ENCODE measurements at places on chromosomes 12 and 14.

- DNase-seq = no peak
Measured at GRCh38 chr12:40566271-40566670, 126.0 kb upstream of the CNTN1 start.

- peak; percentile 24 for DNase-seq
Measured at GRCh38 chr12:94500831-94501567, 41.3 kb upstream of the CEP83 start.

DNA sequence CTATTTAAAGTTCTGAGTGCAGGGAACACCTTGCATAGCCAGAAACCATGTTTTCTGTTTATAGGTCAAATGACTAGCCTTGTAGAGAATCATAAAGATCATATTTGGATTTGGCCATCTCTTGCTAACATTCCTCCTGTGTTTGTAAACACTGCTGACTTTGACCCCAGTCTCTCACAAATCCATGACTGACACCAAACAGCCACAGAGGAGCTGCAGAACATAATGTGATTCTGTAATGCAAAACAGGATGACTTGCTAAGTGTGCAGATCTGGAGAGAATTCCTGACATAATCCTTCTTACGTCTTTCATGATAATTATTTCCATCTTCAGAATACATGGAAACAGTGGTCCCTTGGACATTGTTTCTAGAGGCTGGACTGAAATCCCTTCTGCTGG, 211.8 kb downstream of the BMP4 start:
- DNase-seq = no peak

- DNase-seq = no peak
Measured at GRCh38 chr14:95255013-95255412, 64.7 kb downstream of the CLMN start.

DNA sequence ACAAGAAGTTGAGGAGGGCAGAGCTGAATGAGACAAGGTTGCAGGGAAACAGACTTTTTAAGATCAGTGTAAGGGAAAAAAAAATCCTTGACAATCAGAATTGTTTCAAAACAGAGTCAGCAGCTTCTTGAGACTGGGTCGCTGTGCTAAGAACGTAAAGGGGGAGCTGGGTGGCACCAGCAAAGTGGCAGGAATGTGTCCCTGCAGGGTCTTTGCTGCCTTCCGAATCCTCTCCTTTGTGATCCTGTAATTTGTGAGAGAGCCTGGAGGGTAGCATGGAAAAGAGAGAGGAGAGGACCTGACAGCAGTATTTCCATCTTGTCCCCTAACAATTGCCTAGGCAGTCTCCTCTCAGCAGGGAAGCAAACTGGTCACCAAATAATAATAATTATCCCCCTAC, 472.8 kb downstream of the RGS6 start:
- DNase-seq = no peak

- peak; percentile 93 for DNase-seq
Measured at GRCh38 chr12:64621257-64621942, 11.1 kb downstream of the RASSF3 start.

- no peak for DNase-seq
Measured at GRCh38 chr12:92124689-92125029, 21.0 kb downstream of the BTG1 start.

- no peak for DNase-seq
Measured at GRCh38 chr12:19926266-19926665, 442.1 kb upstream of the PDE3A start.

- DNase-seq = no peak
Measured at GRCh38 chr12:81610955-81611889, 147.9 kb downstream of the PPFIA2 start.

GRCh38 chr12:23055004-23055403, 430.0 kb downstream of the ETNK1 start:
- DNase-seq = no peak

GRCh38 chr12:108955225-108955835, 65.5 kb downstream of the SVOP start:
- no peak for DNase-seq

GRCh38 chr14:57611555-57612075, 118.0 kb upstream of the CCDC198 start:
- no peak for DNase-seq

GRCh38 chr14:33393231-33393894, 454.7 kb downstream of the NPAS3 start:
- no peak for DNase-seq

GRCh38 chr12:13900718-13901117, 80.7 kb downstream of the GRIN2B start:
- no peak for DNase-seq

- no peak for DNase-seq
Measured at GRCh38 chr12:93156086-93156716, 221.5 kb upstream of the NUDT4 start.

DNA sequence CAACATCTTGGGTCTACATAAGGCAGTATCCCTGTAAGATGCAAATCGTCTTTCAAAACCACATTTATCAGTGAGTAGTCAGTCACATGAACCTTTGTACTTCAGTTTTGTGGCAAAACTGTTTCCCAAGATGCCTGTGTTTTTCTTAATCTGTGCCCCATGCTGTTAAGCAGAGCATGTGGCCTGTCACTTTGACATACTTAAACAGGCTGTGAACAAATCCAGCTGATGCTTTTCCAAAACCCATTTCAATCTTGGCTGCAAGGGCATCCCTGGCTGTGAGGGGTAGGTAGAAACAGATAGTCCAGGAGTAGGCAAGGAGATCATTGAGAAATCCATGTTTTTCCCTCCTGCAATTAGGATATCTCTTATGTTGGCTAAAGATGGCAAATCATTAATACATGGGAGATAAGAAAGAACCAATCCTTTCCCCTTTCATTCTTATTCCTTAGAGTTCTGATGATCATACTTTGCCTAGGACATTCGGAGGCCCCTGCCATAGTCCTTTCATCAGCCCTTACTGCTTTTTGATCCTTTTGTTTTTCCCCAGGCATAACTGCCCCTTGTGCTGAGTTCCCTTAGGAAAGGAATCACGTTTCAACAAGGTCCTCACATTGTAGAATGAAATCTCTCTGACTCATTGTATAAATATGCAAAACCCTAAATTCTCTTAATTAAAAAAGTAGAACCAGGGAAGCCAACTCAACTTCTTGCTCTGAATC, 121.1 kb upstream of the EEA1 start:
- DNase-seq = no peak

- DNase-seq = no peak
Measured at GRCh38 chr12:98769068-98769467, 124.0 kb downstream of the APAF1 start.

DNA sequence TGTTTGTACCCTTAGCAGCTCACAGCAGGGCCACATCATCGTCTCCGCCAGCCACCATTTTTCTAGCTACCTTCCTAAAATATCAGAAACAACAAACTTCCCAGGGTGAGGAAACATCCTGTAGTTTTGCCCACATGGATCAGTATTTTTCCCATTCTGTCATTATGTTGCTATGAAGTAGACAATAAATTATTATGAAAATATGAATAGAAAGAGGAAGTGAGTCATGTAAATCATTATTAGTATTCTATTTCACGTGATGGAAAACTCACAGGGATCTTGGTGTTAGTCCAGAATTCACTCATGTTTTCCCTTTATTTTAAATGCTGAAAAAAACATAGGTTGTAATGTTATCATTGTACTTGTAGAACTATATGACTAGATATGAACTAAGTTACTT, 319.4 kb downstream of the SYT1 start:
- peak; percentile 11 for DNase-seq

GRCh38 chr14:26132061-26132645, 465.7 kb downstream of the NOVA1 start:
- no peak for DNase-seq

- peak; percentile 91 for DNase-seq
Measured at GRCh38 chr12:108313606-108314351, 25.3 kb downstream of the CMKLR1 start.

DNA sequence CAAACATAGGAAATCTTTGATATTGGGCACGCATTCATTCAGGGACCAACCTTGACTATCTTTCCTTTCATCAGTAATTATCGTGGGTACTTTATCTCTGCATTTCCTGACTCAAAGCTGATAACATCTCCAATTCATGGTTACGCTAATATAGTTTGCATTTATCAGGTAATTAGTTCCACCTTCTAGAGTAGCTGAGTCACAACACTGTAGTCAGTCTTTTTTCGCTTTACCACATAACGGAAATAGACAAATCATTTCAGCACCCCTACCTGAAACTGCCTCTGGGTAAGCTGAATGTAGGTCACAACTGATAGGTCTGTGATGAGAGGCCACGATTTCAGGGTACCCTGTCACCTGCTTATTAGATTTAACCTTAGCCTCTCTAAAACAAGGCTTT, 36.7 kb upstream of the IL22 start:
- no peak for DNase-seq

DNA sequence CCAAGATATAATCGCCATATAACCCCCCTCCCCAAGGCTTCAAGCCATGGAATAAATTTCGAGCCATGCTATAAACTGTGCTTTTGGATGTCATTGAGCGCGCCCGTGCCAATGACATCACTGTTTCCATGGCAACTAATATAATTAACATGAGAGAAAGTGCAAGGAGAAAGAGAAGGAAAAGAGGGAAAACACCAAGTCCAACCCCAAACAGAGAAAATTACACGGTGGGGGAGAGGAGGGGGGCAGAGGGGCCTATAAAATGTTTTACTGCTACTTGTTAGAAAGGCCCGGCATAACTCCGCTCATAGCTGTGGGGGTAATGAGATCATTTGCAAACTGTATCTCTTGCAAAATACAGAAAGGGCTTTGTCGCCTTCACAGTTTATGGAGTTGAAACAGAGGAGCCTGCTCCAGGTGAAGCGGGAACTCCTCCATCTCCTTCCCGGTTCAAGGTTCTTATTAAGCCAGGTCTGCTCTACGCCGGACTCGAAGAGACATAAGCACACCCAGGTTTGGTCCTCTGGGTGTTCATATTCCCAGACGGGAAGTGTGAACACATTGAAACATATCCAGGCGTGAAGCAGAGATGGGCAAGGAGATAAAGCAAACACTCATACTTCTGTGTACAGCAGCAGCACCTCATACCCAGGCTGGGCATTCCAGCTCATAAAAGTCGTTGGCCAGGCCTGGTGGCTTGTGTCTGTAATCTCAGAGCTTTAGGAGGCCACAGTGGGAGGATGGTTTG, 99.1 kb upstream of the MAP1LC3B2 start:
- no peak for DNase-seq

- no peak for DNase-seq
Measured at GRCh38 chr12:69014047-69014446, 81.1 kb upstream of the CPM start.

DNA sequence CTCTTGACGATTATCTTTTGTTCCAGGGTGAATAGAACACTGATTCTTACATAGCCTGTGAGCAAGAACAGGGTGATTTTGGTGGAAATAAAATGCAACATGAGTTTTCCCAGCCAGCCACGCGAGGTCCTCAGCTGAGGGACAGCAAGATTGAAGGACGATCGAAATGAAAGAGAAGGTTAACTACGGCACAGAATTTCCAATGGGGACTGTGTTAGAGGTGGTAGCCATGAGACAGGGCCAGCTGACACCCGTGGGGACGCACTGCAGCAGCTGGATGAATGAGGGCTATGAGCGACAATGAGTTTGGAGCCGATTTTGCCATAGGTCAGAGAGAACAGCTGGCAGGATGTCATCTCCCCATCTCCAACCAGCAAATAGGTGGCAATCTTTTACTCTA, 243.4 kb upstream of the PELI2 start:
- DNase-seq = no peak

GRCh38 chr12:40286583-40286982, 61.8 kb downstream of the LRRK2 start:
- no peak for DNase-seq

DNA sequence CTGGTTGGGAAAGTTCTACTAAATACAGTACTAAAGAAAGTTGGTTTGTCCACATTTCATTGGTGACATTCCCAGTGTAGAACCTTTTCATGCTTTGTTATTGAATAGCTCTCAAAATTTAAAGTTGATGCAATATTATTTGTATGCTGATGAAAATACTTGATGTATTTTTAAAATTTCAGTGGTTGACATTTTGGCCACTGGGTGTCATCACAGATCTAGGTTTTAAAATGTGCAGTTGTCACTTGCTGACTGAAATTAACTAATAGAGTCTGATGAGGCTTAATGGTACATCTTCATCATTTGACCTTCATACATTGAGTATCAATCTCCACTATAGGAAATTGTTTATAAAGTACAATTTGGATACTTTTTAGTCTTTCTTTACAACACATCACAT, 37.1 kb downstream of the CMAS start:
- peak; percentile 47 for DNase-seq

GRCh38 chr14:47490353-47490752, 185.1 kb downstream of the MDGA2 start:
- DNase-seq = no peak

DNA sequence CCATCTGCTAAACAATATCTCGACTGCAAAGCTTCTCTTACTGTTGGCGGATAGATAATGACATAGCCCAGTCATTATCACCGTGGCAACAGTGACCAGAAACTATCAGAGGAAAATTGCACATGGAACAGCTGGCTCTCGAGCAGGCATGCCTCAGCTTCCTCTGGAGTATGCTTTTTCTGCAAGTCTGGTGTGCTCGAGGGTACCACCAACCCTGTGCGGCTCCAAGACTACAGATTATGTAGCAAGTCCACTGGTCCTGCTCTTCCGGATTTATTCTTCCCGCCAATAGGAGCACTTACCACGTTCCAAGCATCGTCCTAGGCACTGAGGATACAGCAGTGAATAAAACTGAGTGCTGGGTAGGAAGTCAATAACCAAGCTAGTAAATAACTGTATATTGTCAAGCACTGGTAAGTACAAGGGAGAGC, 1.4 kb upstream of the GLRX5 start:
- no peak for DNase-seq

GRCh38 chr12:25932971-25933370, 25.5 kb upstream of the RASSF8 start:
- DNase-seq = no peak

GRCh38 chr12:22481547-22482104, 62.7 kb downstream of the C2CD5 start:
- DNase-seq = no peak

- DNase-seq = no peak
Measured at GRCh38 chr12:106267535-106267934, 19.7 kb upstream of the CKAP4 start.

- peak; percentile 25 for DNase-seq
Measured at GRCh38 chr12:43336962-43337555, 214.9 kb downstream of the ADAMTS20 start.

DNA sequence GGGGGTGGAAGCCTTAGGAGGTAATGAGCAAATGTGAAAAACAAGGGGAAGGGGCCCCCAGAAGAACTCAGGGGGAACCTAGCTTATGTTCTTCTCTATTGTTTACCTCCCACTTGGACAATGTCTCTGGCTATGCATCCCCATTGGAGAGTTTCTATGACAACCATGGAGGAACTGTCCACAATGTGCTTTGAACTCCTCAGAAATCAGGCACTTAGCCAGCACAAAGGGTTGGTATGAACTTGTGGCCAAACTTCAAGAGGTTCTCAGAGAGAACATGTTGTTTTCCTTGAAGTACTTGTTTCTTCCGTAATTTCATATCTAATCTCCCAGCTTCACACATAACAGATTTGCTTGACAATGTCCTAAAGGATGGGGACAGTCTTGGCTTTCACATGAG, 202.8 kb upstream of the PELI2 start:
- DNase-seq = no peak

Measured in inflammatory macrophage treated with lipopolysaccharide for 4 hours (primary cell).